ENCODE measurements at places on chromosomes 1 and 21.

GRCh38 chr1:226576601-226577000, 28.0 kb downstream of the STUM start:
- no peak for DNase-seq

DNA sequence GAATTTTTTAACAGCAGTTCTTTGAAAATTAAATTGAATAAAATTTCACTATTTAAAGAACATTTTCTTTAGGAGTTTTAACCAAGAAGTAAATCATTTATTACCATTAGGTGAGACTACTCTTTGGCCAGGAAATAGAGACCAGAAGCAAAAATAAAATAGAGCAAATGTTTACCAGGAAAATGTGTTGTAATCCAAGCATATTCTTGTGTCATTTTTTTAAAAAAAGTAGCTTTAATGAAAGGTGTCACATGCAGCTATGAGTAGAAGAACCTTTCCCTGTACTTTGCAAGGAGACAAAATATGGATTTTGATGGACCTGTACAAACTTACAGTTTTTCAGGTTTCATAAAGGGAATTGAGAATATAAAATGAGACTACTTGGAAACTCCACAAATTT, 140.8 kb downstream of the NFIA start:
- no peak for DNase-seq

GRCh38 chr1:197768014-197768805, 7.1 kb downstream of the DENND1B start:
- no peak for DNase-seq

DNA sequence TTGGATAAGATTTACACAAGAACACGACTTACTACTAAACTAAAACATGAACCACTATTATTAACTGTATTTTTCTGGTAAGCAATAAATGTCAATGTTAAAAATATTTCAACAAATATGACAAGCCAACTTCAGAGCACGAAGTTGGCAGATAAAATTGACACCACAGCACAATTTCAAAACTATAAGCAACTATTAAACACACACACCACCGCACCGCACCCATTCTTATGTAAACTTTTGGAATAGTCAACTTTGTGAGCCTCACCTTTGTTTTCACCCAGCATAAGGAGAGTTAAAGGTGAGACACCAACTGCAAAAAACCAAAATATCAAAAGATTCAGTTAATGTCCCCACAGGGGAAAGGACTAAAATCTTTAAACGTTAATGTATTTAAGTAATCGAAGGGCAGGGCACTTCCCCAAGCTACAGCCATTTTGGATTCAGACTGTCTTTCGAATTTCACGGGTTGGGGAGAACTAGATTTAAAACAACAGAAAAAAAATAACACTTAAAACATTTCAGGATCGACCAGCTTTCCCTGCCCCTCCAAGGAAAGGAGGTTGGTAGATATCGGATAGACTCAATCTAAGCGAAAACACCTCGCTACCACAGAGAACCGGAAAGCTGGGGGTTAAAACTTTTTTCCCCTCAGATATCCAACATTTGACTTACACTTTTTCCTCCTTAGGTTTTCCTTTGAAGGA, 872 bp downstream of the GPBP1L1 start:
- no peak for DNase-seq

- no peak for DNase-seq
Observed at GRCh38 chr21:43812957-43813655, 23.7 kb downstream of the RRP1 start.

DNA sequence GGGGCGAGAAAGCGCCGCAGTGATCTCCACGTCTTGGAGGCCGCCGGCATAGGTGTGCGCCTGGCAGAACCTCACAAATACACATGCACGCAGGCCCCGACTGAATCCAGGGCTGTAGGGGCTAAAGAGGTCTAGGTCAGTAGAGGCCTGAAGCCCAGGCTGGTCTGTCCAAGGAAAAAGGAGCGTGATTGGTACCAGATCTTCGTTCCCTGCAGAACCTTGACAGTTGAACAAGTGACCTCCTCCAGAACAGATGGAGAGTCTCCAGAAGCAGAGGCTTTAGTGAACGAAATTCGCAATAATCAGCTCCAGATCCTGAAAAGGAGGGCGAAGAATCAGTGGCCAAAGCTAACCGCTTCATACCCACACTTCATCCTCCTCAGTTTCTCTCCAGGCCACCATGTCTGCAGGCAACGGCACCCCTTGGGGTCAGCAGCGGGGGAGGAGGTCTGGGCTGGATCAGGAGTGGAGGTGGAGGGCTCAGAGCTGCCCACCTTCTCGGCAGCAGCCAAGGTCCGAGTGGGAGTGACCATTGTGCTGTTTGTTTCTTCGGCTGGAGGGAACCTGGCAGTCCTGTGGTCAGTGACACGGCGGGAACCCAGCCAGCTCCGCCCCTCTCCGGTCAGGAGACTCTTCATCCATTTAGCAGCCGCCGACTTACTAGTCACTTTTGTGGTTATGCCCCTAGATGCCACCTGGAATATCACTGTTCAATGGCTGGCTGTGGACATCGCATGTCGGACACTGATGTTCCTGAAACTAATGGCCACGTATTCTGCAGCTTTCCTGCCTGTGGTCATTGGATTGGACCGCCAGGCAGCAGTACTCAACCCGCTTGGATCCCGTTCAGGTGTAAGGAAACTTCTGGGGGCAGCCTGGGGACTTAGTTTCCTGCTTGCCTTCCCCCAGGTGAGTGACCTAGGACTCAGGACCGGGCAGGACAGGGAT, 749 bp upstream of the PEX11B start:
- peak; percentile 46 for DNase-seq

GRCh38 chr1:92749024-92749634, 35.8 kb downstream of the EVI5 start:
- peak; percentile 35 for DNase-seq

DNA sequence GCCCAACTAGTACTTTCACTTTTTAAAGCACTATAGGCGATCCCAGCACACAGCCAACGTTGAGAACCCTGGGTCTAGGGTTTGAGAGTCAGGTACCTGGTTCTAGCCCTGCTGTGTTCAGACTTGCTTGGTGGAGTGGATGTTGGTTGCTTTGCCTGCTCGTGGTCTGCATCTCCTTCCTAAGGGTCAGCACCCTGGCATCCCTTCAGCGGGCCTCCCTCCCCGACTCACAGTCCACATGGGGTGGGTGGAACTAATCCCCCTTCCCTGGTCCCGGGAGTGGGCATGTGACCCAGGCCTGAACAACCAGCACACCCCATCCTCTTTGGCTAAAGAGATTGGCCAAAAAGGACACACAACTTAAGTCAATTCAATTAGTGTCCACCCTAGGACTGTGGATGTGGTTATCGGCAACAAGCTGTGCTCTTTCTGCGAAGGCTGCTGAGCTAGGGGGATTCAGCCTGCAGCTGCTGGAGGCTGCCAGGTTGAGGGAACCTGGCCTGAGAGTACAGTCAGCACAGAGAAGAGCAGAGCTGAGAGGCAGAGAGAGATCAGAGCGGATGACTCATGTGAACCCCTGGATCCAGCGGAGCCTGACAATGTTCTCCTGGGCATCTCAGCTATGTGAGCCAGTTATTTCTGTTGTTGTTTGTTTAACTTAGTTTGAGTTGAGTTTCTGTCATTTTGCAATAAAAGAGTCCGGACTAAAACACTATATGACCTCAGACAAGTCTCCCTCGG, 138.9 kb downstream of the ACTL8 start:
- no peak for DNase-seq

GRCh38 chr1:37513795-37514349, 694 bp downstream of the MEAF6 start:
- DNase-seq: peak; percentile 78

GRCh38 chr1:234853906-234854644, 244.1 kb upstream of the IRF2BP2 start:
- DNase-seq: no peak

DNA sequence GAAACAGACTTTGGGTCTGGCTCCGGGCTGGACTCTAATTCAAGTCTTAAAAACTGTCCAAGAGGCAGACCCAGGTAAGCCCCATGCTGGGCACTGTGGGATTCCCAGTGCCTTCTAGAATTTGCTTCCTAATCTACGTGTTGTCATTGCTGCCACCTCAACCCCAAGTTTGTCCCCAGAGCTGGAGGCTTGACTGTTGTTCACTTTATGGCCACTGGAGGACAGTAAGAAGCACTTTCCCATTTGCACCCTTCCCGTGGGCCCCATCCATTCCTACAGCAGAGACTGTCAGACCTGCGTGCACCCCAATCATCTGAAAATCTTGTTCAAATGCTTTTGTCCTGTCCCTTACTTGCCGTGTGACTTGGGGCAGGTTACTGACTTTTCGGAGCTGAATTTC, 29.4 kb upstream of the VASH2 start:
- DNase-seq: no peak

DNA sequence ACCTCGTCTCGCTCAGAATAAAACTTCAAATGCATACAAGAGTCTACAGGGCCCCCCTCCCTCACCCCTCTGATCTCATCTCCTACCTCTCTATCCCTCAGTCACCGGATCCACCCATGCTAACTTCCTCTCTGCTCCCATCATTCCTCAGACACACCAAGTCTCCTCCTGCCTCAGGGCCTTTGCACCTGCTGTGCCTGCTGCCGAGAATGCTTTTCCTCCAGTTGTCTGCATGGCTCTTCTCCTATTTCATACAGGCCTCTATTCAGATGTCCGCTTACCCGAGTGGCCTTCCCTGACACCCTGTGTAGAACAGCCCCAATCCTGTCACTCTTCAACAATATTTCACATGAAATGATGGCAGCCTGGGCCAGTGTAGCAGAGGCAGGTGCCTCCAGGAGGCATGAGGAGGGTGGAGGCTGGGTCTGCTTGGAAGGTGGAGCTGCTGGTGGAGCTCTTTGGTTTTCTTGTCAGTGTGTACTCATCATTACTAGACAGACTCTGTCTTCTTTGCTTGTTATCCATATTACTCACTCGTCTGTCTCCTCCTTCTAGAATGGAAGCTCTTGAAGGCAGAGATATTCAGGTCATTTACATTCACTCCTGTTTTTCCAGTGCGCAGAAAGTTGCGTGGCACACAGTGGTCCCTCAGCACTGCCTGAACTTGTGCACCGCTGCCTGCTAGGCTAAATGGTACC, 4.2 kb downstream of the SH2D2A start:
- DNase-seq: no peak

DNA sequence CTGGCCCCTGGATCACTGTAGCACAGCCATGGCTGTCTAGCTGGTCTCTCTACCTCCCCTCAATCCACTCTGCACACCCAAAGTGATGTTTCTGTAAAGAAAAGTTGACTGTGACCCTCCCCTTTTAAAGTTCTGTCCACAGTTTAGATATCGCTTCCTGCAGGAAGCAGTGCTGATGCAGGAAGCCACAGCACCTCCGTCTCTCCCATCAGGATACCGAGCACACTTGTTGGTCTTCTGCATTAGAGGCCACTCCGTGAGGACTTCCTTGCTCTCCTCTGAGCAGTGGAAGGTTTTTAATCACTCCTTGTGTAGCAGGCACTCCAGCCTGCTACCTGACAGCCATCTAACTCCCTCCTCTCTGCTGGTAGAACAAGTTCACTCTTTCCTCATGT, 69.5 kb downstream of the GADD45A start:
- no peak for DNase-seq

DNA sequence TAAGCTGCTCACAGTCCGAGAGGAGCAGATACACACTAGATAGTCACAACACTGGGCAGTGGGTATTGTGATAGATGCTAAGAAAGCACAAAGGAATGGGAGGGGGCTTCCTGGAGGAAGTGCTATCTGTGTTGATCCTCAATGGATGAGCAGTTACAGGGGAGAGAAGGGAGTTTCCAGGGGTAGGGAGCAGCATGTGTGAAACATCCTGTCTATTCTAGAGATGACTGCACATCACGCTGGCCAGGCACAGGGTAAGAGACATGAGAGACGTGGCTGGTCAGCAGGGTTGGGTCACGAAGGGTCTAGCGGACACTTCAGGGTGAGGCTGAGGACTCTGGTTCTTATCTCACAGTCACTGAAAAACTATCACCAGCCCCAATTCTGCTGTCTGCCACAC, 235.2 kb downstream of the TRABD2B start:
- no peak for DNase-seq

DNA sequence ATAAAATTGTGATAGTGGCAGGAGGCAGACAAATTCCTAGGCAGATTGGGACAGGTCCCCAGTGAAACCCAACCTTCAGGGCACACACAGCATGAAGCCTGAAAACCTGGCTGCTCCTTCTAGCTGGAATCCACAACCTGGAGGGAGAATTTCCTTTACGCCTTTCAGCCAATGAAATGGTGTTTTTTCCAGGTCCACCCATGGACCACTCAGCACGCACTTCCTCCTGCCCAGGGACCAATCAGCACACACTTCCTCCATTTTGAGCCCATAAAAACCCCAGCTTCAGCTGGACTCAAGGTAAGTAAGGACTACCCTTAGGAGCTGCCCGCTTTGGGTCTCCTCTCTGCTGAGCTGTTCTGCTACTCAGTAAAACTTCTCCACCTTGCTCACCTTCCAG, 120.1 kb downstream of the AKT3 start:
- no peak for DNase-seq

DNA sequence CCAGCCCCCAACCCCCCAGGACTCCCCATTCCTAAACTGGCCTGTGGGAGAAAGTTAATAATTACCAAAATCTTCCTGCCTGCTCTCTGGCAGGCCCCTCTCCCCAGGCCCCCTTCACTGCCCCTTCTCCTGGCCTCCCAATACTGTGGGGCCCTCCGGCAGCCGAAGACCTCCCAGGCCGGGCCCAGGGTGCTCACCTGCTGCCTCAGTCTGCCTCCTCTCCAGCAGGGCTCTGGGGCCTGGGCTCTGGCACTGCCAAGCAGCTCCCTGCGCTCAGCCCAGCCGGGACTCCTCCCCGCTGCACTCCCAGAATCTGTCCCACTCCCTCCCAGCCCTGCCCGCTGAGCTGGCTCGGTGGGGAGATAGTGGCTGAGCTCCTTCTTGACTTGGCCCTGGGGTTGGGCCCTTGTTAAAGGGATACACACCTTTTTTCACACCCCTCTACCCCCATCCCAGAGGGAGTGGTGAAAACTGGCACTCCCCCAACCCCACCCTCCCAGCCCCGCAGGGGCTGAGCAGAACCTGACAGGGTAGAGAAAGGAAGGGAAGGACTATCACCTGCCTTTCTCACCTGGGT, at the start of gene S100A16:
TSS of gene S100A16 (minus strand) at position 383 of the 577 bp plus-strand sequence. CDS start 4,986 bp downstream, outside the sequence.
- no peak for DNase-seq

DNA sequence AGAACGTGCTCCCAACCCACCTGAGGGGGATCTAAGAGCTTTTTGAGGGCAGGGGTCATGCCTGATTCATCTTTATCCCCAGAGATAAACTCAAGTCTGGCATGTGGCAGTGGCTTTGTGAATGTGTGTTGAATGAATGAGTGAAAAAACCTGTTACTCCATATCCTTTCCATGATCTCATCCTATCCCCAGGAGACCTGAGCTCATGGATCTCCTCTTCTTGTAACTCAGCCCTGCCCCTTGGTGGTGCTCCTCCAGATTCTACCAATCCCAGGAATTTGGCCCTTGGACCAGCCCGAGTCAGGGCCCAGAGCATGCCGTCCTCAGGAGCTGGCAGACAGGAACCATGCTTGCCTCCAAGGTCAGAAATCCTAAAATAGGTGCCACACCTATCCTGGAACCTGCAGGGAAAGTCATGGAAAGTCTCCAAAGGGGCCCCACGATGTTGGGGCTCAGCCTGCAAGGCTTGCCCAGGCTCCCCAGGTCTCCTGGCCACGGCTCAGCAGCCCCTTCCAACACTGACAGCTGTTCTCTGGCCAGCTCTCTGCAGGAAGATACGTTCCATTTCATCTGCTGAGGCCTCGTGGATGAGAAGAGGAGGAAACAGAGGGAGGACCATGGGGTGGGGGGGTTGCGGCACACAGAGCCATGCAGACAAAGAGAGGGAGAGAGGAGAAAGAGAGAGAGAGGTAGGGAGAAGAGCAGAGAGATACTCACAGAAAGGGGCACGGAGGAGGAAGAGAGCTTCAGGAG, 214.6 kb downstream of the TRABD2B start:
- no peak for DNase-seq

Data from stimulated activated CD8-positive, alpha-beta memory T cell treated with anti-CD3 and anti-CD28 coated beads, Interleukin-4, amount 100 ng/mL, for 48 hours (primary cell).